ENCODE measurements at places on chromosomes 2 and 18.

DNA sequence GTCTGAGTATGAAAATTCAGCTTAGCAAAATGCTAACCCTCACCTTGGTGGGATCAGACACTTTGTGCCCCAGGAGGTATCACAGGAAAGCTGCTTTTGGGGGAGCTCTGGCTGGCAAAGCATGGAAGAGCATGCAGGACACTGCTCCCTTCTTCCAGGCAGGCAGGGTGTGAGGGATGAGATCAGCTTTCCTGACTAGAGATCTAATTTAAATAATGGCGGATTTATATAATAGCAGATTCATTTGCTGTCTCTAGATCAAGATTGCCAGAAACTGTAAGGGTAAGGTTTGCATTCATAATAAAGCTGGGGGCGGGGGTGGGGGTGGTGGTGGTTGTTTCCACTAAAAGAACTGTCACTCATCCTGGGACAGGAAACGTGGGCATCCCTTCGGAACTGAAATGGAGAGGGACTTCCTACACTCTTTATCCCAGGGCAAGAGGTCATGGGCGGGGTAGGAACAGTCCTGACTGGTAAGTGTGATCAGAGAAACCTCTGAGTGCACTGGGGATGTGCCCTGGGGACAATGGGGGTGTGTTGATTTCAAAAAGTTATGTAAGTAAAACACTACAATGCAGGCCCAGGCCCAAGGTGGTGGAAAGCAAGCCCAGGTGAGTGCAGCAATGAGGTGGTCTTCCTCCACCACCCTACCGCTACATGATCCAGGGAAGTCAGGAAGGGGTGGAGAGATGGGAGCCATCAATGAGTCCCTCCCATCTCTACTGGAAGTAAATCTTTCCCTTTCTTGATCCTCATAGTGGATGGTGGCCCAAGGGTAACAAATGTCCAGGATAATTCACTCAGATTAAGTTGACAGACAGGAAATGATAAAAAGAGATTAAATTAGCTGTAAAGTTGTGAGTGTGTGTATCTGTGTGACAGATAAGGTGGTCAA is 171.4 kb upstream of the SERPINE2 start:
- DNase-seq: no peak

DNA sequence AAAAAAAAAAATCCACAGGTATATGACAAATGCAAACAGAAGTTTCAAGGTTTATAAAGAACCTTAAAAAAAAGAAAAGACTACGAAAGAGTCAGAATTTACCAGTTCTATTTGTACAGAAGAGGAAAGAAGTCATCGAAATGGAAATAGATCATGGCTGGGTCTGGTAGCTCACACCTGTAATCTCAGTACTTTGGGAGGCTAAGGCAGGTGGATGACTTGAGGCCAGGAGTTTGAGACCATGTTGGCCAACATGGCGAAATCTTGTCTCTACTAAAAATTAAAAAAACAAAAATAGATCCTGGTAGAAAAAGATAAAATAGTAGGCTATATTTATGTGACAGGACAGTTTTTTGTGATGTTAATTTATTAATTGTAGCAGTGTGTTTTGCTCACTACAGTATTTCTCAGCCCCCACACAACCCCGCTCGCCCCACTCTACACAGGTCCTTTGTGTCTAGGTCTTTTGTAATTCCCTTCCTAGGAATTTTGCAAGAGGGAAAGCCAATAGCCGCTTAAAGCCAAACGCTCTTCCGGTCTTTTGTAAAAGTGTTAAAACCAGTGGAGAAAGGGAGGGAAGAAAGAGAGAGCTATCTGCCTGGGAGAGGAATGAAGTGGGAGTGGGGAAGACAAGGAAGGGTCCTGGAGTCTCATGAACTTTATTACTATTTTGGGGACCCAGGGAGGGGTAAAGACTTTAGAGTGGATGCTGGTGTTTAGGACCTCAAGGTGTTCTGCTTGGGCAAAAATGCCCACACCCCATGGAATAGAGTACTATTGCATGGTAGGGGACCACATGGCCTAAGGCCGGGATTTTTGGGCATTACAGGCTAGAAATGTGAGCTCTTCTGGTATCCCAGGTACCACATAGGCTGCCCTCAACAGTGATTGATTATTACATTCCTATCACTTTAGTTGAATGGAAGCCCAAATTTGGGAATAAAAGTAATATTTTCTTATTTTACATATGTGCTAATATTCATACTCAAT is 59.4 kb upstream of the XPO1 start:
- no peak for DNase-seq

GRCh38 chr2:65057391-65058052 is 1.3 kb downstream of the CEP68 start:
- peak; percentile 86 for DNase-seq

GRCh38 chr18:36536426-36536825 is 238.9 kb downstream of the FHOD3 start:
- no peak for DNase-seq

DNA sequence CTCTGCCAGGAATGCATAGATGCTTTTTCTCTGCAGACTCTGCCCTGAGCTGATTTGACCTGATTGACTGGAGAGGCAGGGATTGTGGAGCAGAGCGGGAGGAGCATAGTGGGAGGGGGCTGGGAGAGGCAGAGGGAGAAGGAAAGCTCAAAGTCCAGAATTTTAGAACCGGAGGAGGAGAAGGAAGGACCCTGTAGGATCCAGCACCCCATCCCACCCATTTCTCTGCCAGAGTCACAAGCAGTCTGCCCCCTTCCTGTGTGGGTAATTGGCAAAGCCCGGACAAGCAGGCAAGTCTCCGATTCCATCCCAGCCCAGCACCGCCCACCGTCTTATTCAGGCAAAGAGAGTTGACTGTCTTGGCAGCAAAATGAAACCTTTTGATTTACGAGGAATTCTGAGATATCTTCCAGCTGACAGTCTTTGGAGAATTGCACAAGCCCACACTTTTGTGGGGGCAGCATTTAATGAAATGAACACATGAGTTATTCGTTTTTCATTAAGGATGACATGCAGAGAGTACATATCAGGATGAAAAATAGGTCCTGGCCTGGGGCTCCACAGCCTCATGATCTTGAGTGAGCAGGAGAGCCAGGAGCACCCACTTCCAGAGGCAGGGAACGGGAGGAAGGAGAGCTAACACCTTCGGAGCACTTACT is 103.1 kb downstream of the MCFD2 start:
- DNase-seq: no peak

GRCh38 chr18:53864770-53865169 is 359.7 kb downstream of the MBD2 start:
- DNase-seq: no peak

DNA sequence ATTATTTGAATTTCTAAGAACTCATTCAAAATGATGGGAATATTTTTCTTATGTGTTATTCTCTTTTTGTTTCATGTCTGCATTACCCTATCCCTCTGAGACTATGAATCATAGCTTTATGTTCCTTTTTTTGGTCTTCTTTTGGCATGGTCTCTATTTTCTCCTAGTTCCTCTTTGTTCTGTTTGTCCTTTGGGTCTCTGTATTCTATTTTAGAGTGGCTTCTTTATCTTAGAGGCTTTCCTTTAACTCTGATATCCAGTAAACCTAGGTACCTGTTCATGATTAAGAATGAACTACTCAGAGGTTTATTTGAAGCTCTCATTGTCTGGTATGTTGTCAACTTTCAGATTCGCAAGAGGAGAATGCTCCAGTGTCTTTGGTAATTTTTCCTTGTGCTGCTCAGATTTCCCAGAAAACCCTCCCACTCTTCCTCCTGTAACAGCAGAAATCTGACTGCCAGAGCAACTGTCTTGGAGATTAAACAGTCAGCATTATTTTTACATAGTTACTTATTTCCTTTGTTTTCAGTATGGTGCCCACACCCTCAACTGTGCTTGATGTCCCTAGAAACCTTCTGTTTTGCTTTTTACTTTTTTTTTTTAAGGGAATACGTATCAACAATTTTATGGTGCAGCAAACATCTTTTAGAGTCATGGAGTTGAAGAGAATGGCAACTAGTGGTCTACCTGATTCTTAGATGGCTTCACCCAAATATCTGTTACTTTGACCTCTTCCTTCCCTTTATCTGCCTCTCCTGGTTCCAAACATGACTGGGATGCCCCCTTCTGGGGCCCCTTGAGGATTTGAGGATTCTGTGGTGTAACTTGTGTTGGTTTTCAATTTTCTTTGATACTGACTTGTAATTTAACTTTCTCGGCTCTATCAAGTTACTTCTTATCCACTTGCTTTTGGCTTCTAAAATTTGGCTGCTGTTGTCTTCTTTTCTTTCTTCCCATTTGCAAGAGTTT is 92.0 kb downstream of the DPP10 start:
- no peak for DNase-seq

DNA sequence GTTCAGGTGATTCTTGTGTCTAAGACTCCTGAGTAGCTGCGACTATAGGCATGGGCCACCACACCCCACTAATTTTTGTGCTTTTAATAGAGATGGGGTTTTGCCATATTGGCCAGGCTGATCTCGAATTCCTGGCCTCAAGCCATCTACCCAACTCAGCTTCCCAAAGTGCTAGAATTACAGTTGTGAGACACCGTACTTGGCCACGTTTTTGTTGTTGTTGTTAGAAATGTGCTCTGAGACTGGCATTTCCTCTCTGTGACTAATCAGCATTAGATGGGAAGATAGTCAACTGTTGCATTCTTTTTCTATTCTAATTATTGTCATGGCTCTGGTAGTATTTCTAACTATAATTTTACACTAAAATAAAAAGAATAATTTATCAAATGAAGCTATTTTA is 191.7 kb downstream of the CAMKMT start:
- DNase-seq: no peak

GRCh38 chr2:11764359-11764758 is 17.9 kb downstream of the LPIN1 start:
- no peak for DNase-seq

DNA sequence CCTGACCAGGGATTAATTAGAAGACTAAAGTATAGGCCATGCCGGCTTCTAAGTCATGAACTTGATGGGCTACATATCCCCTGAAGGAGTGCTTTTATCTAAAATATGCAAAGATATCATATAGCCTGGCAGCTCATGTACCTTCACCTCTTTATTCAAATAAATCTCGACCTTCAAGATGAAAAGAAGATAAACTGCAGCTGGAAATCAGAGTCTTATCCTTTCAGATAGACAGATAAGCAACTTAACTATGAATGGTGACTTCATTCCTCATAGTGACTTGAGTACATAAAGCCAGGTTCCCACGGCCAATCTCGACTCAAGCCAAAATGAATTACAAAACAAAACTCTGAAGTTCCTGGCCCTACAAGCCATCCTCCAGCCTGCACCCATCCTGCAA is 165.3 kb upstream of the KLHL29 start:
- DNase-seq: no peak

- DNase-seq: no peak
Observed at GRCh38 chr2:47033102-47033880, 117.7 kb upstream of the MCFD2 start.

DNA sequence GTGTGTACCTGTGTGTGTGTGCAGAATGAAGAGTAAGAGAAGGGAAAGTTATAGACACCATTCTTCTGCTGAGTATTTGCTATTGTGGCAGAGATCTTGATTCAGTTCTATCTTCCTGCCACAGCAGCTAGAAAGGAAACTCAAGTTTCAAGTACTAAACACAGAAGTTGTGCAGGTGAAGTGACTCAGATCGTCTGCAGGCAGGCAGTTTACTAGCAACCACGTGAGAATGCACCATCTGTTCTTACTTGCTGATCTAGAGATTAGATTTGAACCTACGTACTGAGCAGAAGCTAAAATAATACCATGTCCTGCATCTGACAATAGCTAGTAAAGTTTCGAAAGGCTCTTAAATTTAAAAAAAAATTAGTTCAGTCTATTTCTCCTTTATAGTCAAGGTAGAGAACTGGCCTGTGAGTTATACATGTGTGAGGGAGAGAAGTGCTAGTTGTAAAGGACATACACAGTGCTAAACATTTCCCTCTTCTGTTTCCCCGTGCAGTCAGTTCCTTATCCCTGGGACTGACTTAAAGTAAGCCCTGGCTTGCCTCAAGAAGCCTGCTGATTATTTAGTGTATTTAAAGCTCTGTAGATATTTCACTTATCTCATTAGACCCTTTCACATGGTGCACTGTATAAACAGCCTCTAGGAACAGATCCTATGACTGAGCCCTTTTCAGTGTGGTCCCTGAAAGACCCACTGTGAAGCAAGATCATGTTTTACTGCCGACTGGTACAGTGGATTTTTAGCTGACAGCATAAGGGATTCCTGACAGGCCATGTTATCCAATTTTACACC is 45.0 kb downstream of the SLC38A11 start:
- DNase-seq: no peak

DNA sequence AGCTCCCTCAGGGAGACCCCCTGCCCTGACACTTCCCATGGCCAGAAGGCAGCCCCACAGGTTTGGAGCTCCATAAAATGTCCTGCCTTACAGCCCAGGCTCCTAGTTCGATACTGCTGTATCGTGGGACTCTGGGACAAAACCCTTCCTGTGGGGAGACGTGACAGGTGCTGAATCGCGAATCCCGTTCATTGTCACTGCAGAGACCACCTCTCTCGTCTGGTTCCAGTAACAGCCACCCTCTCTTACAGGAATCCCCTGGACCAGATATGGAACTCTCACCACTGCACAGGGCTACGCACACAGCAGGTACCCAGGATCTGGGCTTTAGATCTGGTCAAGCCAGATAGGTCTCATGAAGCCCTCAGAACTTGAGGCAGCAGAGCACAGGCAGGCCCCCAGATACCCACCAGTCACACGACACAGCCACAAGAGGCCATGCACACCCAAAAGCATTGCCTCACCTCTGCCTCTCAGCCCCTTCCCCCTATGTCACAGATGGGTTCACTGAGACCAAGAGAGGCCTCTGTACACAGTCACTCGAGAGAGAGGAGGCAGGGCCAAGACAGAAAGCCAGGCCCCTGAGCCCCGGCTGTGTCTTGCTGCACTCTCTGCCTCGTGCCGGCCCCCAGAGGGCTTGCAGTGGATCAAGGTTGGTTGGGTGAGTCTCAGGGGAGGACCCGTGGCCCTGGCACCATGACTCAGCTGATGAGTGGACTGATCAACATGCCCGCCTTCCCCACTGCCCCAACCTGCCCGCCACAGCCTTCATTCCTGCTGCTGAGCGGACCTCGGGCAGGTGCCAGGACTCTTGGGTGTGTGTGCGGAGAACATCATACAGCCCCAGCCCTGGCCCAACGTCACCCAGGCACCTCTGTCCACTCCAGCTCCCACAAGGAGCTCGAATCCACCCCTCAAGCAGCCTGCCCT is 7.6 kb downstream of the SDC1 start:
- DNase-seq: no peak

- DNase-seq: no peak
Observed at GRCh38 chr2:41972179-41972578, 75.6 kb upstream of the PKDCC start.

GRCh38 chr2:44771522-44771921 is 170.0 kb upstream of the SIX3 start:
- no peak for DNase-seq

GRCh38 chr2:147331790-147332419 is 512.9 kb upstream of the ACVR2A start:
- peak; percentile 65 for DNase-seq

Data from CD4-positive, alpha-beta T cell treated with Interleukin-15 for 4 hours (primary cell).